ENCODE measurements at places on chromosomes 3 and 15.
A peak's percentile ranks its signal among the peaks of the same experiment; 100 is the strongest.

- DNase-seq, result no peak
These were observed 253.9 kb downstream of the CACNA2D3 start for GRCh38 chr3:54376142-54376807.

GRCh38 chr15:71651750-71652186 lies 158.6 kb upstream of the NR2E3 start:
- DNase-seq, result no peak

DNA sequence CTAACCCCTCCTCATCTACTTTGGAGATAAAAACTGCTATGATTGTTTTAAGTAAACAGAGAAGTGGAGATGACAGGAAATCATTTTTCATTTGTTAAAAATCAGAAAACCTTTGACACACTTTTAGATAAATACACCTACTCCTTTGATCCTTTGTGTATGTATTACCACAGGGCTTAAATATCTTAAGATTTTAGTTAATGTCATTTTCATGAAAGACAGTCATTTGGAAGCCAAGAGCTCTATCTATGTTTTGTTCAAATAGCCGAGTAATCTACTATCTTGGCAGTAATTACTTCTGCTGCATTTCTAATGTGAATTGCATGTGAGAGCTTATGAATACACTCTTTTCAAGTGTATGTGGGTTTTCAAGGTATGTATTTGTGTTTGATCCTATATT lies 2.0 kb downstream of the ARPP21 start:
- no peak for DNase-seq

DNA sequence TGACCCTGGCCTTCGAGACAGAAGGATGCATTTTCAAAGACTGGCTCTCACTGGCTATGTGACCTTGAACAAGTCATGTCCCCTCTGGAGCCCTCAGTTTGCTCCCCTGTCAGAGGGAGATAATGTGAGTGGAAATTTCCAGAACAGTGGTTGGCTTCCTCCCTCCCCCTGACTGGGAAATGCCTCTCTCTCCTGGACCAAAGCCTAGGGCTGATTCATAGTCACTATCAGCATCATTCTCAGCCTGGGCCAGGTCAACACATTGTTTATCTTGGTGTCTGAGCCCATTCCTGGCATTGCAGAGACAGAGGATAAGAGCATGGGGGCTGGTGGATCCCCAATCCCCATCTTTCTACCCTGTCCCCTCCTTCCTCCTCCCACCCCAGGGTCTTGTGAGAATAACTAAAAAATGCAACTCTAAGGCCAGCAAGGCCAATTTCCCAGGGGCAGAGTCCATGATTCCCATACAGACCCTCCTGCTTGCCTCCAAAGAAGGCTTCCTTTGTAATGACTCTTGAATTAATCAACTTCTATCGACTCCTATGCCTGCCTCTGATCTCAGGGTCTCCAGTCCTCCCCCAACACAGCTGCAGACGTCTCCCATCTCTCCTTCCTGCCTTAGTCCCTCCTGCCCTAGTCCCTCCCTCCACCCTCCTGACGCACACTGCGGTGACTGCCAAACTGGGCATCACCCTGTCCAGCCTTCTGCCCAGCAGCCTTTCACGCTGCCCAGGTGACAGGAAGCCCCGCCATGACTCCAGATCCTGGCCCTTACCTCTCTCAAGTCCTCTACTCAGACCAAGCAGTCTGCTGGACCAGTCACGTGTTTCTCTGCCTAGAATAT lies 35.4 kb upstream of the CORO2B start:
- DNase-seq, result no peak

DNA sequence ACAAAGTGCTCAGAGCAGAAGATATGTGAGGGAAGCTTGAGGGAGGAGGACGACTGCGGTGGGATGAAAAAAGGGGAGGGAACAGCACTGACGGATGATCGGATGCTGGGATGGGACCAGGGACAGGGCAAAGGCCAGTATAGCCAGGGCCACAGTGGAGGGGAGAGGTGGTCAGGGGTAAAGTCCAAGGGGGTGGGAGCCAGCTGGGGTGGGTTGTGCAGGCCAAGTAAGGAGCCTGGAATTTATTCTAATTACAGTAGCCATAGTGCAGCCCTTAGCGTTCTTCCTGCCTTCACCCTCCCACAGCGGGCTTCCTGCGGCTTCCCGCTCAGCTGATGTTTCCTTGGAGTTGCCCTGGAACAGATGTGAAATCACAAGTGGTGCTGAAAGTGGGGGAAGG lies 7.6 kb upstream of the APEH start:
- DNase-seq, result no peak

DNA sequence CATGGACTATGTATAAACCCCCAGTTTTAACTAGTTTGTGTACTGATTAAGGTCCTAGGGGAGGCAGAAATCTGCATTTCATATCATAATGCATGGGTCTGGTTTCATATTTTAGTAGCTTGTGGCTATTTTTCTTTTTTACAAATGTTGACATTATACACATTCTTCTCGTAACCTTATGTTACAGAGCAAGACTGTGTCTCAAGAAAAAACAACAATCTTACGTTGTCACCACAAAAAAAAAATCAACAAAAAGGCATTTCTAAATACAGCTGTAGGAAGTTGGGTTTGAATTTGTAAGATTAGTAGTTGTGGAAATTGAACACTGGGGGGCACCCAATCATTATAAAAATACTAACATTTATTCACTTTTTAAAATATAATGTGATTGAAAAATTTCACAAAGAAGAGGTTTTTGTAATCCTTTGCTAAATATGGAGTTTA lies 17.9 kb downstream of the SERP1 start:
- no peak for DNase-seq

- no peak for DNase-seq
These were observed 8.5 kb upstream of the LSAMP start for GRCh38 chr3:116453666-116454346.

- no peak for DNase-seq
These were observed 17.5 kb upstream of the KCTD6 start for GRCh38 chr3:58474348-58474911.

DNA sequence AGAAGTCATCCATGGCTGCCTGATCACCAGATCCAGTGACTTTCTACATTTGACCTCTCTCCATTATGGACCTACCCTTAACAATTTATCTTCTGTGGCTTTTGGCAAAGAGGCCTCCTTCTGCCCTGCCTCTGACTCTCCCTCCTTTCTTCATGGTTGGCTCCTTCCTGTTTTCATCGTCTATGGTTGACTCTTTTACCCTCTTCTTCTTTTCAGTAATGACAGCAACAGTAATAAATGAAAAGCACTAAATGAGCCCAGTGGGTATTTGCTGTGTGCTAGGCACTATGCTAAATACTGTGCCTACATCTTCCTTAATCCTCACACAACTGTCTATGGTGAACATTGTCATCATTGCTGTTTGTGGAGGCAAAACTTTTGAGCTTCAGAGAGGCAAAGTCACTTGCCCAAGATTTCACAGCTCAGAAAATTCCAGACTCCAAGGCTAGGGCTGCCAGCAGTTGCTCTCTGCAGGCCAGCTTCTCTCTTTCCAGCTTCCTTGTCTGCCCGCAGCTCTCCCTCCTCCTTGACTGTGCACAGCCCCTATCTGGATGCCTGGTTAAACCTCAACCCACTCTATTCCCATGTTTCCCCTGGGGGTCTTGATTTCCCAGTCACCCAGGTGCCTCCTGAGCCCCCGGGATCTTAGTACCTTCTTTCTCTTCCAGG lies 24.6 kb downstream of the ITPR1 start:
- no peak for DNase-seq

DNA sequence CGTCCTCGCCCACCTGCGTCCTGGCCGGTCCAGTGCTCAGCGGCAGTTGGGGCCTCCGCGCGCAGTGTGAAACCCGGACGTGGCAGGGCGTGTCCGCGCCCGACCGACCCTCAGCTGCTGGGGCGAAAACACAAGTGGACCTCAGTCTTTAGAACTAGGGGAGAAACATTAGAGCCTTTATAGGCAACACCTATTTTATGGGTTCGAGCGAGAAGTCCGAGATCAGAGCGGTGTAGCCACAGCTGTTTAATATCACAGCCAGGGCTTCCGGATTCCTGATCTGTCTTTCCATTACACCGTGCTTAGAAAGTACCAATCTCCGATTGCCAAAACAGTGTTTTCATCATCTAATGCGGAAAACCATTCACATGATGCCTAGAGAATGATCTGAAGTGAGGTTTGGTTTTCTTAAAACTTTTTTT lies 506 bp downstream of the RAD51 start:
- DNase-seq, result no peak

GRCh38 chr3:101868534-101869464 lies 19.5 kb downstream of the NFKBIZ start:
- DNase-seq, result no peak

GRCh38 chr15:88636050-88636449 lies 2.8 kb upstream of the ISG20 start:
- peak; percentile 66 for DNase-seq

DNA sequence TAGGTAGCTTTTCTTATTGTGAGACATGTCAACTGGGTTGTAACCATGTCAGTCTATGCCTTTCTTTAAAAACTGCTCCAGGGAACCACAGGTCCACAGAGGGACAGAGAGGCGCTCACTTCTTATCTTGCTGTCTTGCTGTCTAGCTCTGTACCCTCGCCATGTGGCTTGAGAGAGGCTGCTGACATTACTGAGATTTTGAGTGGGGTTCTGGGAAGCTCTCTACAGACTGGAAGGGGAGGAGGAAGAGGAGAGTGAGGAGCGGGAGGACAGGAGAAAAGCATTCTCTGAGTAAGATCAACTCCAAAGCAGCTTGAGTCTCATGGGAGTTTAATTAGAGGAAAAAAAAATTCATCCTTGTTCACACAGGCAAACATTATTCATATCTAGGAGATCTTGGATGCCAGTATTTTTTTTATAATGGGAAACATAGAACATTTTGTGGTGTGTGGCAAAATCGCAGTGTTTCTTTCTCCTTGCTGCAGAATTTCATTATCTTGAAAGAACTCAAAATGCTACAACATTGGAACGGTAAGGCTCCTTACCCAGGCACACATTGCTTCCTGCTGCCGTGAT lies 1037.0 kb upstream of the NR2F2 start:
- DNase-seq, result no peak

- peak; percentile 31 for DNase-seq
These were observed 329.4 kb downstream of the TBC1D5 start for GRCh38 chr3:17412950-17413530.

DNA sequence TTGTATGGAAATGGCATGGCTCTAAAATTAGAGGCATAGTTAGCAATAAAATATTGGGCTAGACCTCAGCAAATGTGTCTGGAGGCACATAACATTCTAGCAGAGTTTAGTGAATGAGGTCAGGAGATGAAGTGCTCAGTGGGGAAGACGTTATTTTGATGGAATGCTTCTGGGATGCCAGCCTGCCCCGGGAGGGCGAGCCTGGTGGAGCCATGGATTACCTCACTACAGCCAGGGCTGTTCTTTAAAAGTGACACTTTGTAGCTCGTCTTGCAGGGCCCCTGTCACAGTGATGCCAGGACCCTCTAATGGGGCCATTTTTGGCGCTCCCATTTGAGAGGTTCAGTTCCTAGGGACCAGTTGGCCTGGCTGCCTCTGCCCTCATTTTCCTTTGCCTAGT lies 48.5 kb downstream of the PXYLP1 start:
- no peak for DNase-seq

- DNase-seq, result no peak
These were observed 5.6 kb upstream of the RHOV start for GRCh38 chr15:40879609-40880008.

- DNase-seq, result no peak
These were observed 570.1 kb downstream of the MFSD1 start for GRCh38 chr3:159371961-159372360.

- DNase-seq, result no peak
These were observed 18.8 kb upstream of the MOBP start for GRCh38 chr3:39448506-39449233.

- DNase-seq, result no peak
These were observed 3.3 kb upstream of the PDCD6IP start for GRCh38 chr3:33795131-33795530.

GRCh38 chr3:165256554-165257065 lies 60.4 kb upstream of the SLITRK3 start:
- DNase-seq, result no peak

DNA sequence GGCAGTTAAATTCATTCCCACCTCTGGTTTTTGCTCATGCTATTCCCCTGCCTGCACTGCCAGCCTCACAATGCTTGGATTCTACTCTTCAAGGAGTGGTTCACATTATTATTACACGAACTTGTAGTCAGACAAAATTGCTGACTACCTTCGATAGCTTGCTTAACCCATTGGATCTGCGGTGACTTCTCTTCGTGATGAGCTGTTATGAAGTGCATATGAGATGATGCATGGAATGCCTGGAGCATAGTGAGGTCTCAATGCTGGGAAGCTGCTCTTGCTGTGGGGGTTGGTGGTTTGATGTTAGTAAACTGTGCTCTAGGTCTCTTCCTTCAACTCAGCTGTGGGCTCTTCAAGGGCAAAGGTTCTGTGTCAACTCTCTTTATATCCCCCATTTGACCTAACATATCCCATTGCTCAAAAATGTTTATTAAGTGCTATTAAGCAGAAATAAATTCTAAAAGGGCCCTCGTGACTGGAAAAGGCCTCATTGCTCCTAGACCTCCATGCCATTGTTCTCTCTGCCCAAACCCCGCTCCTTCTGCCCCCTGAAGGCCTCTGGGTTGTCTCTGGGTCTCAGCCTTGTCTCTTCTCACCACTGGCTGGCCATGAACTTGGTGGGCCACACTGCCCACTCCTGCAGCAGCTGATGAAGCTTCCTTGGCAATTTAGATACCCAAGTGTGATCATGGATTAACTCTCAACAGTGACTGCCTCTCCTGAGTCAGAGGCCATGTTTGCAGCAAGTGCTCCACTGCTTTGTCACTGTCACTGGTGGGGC lies 4.5 kb upstream of the SLCO2A1 start:
- DNase-seq, result no peak

DNA sequence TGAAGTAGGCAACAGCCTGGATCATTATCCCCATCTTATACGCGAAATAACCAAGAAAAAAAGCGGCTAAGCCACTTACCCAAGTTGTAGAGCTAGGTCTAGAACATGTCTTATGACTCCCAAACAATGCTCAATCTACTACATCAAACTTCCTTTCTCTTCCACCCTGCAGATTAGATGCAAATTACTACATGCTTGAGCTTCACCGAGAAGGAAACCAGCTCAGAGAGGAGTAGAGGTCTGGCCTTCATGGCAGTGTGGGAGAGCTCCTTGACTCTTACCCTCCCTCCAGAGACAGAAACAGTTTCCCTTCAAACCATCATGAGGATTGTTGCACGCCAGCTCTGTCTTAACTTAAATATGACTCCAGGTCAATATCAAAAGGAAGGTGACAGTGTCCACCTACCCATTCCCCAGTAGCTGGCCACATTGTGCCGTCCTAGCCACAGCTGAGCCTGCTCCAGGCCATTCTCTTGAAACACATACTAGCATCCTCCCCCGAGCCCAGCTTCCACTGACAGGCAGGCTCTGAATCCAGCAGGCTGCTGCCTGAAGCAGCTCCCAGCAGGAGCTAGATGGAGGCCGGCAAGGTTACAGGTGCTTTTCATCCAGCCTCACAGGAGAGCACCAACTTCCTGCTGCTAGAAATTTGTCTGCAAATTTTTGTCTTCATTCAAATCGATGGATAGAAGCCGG lies 56.8 kb downstream of the CPN2 start:
- DNase-seq, result no peak

- DNase-seq, result no peak
These were observed 65.8 kb downstream of the TPRG1 start for GRCh38 chr3:189237526-189237925.

Measured in effector memory CD8-positive, alpha-beta T cell (primary cell).